ENCODE measurements at places on chromosomes 12 and 14.

DNA sequence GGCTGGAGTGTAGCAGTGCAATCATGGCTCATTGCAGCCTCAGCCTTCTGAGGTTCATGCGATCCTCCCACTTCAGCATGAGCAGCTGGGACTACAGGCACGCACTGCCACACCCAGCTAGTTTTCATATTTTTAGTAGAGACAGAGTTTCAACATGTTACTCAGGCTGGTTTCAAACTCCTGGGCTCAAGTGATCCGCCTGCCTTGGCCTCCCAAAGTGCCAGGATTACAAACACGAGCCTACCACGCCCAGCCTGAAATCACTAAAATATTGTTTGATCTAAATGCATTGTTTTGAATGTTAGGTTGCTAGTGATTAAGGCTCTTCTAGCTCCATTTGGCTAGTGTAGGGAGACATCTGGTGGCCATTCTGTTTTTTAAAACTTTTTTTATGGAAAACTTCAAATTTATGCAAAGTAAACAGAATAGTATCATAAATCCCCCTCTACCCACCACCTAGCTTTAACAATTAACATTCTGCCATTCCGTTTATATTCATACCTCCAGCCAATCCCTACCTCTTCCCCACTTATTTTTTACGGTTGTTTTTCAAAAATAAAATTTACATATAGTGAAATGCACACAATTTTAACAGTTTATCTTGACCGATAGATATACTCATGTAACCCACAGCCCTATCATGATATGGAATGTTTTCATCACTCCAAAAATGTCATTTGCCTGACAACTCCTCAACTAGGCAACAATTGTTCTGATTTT lies 37.8 kb downstream of the MYO1H start:
- no peak for DNase-seq

- DNase-seq: no peak
These were observed 211.9 kb upstream of the LHX5 start for GRCh38 chr12:113683574-113683973.

GRCh38 chr14:51612449-51612848 lies 39.3 kb upstream of the FRMD6 start:
- DNase-seq: no peak

DNA sequence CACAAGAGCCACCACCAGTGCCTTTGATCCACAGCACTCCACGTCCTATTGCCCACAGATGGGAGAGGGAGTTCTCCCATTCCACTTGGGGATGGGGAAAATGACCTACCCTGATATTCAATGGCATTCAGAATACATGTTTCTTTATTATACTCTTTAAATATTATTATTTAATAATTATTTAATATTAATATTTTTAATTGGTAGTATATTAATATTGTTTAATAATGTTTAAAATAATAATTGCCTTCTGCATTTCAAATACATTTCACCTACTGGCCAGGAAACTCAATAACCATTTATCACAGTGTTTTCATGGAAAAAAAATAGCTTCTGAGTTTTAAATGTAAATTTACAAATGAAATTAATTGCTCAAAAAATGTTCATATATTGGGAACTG lies 127.4 kb upstream of the G2E3 start:
- DNase-seq: no peak

GRCh38 chr14:99363616-99364290 lies 91.8 kb upstream of the BCL11B start:
- DNase-seq: no peak

DNA sequence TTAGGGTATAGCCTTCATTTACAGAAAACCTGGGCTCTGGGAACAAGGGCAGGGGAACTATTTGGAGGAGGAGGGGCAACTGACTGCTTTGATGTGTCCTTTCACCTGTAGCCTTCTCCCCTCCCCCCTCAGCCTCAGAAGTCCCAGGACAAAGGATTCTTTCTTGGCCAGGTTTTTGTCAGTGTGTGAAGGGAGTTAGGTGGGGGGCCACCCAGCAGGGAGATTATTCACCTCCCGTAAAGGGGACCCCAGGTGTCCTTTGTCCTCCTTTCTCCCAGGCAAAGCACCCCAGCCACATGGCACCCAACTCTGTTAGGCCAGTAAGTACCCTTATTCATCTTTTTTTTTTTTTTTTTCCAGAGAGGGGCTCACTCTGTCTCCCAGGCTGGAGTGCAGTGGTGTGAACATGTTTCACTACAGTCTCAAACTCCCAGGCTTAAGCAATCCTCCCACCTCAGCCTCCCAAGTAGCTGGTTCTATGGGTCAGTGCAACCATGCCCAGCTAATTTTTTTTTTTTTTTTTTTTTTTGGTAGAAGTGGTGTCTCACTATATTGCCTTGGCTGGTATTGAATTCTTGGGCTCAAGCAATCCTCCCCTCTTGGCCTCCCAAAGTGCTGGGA lies 723 bp upstream of the NFE2 start:
- no peak for DNase-seq

DNA sequence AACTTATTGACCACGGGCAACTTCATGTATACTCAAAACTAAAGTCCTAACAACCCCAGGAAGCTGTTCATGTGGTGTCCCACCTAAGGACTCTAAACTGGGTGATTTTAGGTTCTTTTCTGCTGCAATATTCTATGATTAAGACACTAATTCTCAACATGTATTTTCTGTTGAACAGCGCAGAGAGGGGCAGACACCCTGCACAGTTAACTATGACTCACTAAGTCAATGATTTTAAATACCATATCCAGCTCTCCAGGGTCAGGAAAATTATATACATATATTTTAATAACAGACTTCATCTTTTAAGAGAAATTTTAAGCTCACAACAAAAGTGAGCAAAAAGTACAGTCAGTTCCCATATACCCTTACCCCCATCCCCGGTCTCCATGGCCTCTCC lies 85.0 kb downstream of the FOXN3 start:
- DNase-seq: no peak

DNA sequence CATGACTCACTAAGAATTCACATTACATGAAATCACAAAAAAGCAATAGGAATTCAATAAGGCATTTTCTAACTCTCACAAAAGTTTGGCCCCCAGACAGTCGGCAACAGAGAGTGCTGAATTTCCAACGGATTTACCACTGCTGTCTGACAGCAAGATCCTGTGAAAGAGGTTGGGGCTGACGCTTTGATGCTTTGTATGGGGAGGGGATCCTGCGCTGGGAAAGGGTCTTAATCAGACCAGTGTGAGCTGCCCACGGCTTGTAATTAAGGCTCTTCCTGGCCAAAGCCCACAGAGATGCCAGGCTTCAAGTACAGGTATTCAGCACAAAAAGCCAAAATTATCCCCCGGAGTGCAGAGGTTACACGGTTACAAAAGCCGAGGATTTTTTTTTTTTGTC lies 66.8 kb upstream of the TMCC3 start:
- DNase-seq: no peak

DNA sequence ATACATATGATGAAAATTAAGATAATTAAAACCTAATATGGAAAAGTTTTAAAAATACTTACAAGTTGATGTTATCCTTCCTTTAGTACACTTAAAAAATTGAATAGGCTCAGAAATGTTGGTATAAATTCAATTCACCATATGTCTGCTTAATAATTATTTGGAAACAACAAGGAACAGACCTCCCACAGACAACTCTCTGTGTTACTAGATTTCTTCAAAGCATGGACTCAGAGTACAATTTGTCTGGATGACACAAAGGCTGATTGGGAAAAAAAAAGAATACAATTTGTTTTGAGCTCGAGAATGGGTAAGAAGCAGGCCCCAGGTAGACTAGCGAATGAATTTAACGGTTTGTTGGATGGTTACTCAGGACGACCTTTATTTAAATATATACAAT lies 48.9 kb upstream of the BTG1 start:
- no peak for DNase-seq

DNA sequence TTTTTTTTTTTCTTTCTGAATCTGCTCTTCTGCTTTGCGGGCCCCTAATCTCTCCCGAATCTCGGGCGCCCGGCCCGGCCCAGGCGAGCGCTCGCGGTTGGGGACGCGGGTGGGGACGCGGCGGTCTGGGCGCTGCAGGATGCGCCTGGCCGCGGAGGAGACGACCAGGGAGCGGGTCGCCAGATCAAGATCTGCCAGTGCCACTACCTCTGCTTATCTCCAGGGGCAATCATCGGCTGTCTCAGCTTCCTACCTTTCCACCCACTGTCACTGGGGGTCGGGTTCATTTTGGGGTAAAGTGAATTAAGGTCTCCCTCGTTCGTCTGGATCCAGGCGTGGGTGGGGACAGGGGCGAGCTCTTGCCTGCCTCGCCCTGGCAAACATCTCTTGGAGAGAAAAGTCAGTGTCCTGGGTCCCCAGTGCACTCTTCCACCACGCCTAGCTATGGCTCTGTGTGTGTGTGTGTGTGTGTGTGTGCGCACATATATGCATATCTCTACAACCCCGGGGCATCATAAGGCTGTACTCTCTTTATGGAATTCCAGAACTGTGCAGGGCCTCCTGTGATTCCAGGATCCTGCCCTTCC lies 422.3 kb downstream of the VRK1 start:
- DNase-seq: no peak

DNA sequence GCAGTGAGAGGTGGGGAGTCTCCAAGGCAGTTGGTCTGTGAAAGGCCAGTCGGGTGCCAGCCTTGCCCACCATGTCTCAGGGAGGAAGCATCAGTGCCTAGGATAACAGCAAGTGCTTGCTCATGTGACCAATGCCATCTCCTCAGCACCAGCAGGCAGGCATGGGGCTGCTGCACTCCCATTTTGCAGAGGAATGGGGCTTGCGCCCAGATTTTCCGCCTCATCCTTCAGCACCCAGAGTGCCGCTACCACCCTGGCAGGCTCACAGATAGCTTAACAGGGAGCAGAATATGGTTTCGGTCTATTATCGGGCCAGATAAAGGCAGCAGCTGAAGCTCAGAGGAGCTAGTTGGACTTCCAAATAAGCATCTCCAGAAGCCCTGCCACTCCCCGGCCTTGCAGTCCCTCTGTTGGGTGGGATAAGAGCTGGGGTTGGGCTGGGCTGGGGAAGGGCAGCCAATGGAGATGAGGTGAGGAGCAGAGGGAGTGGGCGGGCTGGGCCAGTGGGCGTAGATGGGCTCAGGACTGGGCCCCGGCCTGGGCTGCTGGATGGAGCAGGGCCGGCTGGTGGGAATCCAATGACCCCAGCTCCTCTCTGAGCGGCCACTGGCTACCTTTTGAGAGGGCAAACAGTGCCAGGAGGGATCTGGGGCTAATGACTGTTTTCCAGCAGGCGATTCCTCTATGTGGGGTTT lies 8.4 kb upstream of the KRT80 start:
- DNase-seq: no peak

DNA sequence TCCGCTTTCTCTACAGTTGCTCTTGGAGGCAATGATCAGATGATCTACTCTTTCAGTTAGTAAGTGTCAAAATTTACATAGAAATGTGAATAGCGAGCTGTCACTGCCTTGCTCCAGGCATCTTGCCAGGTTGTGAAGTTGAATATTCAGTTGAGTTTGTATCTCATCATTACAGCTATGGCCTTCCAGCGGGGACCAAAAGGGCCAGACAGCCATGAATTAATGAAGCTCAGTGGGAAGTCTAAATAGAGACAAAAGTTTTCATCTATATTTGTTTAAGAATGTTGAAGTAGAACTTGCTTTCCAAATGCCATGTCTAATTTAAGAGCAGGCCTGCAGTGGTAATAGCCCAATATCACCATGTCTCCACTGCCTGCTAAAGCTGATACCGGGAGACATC lies 387.8 kb downstream of the FLRT2 start:
- no peak for DNase-seq

DNA sequence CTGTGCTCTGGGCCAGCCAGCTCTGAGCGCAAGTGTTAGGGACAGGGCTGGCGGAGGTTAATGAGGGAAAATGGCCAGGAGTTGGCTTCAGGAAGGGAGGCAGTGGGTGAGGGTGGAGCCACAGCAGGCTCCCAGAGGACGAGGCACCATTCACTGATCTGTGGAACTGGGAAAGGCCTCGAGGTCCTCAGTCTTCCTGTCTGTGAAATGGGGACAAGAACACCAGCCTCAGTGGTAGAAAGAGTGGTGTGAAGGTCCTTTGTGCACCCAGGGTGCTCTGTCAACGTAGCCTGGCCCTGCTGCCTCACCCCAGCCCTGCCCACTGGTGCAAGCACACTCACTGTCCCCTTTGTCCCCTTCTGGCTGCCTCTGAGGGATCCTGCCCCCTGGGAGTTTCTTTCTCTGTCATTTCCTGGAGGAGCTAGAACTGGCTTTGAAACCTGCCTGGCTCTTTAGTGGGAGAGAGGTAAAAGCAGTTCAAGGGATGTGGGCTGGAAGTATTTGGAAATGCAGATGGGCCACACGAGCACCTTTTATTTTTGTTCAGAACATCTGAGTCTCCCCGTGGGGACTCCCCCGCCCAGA lies 25.0 kb downstream of the SYNDIG1L start:
- DNase-seq: no peak

DNA sequence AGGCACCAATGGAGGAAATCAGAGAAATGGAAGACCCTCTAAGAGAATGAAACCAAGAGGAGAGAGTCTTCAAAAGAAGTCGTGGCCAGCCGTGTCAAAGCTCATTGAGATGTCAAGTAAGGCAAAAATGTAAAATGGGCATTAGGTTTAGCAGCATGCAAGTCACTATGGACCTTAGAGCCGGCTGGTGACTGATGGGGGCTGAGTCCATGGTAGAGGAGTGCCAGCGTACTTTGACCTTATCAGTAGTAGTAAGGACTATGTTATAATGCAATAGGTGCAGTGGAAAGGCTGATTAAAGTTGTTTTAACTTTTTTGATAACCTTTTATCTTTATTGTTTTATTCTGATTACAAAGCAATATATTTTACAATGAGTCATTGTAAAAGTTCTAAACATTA lies 66.5 kb downstream of the ANO6 start:
- no peak for DNase-seq

DNA sequence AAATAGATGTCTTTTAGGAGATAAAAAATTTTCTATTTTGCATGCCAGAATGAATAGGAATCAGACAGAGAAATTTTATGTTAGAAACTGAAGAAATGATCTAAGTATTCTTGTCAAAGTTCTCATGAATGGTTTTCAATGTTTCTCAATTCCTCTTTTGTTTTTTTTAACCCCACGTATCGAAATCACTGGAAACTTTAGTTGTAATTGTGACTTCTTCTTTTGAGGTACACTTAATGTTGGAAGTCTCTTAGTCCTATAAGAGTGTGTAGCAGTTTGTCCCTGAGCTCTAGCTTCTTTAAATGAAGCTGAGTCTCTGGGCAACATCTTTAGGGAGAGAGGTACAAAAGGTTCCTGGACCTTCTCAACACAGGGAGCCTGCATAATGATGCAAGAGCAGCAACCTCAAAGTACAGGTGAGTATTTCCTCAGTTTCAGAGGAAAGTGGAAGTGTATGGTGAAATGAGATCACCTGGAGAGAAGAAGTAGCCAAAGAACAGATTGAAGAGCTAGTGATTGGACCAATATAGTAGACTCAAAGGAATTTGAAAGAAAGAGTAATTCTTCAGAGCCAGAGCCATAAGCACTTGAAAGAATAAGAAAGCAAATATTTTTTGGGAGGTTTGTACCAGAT lies at the start of gene CLEC6A:
CLEC6A (plus strand) TSS at position 236 of the 634 bp plus-strand sequence; CDS start at position 386, 150 bp downstream.
- no peak for DNase-seq

DNA sequence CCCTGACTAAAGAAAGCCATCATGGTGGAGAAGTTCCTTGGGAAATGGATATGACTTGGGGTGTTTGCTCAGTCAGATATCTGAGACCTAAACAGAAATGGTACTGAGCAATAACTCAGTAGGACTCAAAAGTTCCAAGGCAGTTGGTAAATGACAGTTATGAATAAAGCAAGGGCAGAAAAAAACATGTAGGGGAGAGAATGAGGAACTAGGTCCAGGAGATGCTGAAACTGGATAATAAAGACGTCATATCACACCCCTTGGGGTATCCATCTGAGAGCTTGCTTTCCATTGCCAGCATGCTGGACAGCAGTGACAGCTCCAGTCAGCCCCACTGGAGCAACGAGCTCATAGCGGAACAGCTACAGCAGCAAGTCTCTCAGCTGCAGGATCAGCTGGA lies 37.5 kb downstream of the RPGRIP1 start:
- no peak for DNase-seq

All from activated CD8-positive, alpha-beta memory T cell treated with anti-CD3 and anti-CD28 coated beads for 4 hours (primary cell).